ENCODE measurements at places on chromosomes 6 and 20.

GRCh38 chr20:10125757-10126156, 91.0 kb downstream of the ANKEF1 start:
- DNase-seq, result no peak

DNA sequence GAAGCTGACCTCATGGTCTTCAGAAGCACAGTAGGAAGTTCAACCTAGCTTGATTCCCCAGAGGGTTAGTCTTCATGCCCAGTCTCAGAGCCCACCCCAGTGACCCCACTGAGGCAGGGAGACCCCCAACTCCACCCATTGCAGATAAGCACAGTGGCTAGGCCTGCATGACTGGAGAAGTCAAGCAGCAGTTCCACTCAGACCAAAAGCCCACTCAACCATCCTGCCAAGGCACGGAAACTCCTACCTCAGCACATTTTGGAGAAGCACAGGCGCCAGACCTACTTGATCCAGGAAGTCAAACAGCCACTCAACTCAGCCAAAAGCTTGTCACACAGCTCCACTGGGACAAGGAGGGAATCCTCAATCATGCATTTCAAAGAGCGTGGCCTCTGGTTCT, 78.4 kb upstream of the HTR1E start:
- DNase-seq, result no peak

- no peak for DNase-seq
These were observed 63.9 kb downstream of the PTPN1 start for GRCh38 chr20:50574108-50574507.

- peak; percentile 66 for DNase-seq
These were observed 4.8 kb downstream of the HELZ2 start for GRCh38 chr20:63568986-63569949.

GRCh38 chr6:19723545-19723944, 113.6 kb upstream of the ID4 start:
- no peak for DNase-seq

GRCh38 chr20:35065181-35065580, 27.4 kb downstream of the TRPC4AP start:
- DNase-seq, result no peak

DNA sequence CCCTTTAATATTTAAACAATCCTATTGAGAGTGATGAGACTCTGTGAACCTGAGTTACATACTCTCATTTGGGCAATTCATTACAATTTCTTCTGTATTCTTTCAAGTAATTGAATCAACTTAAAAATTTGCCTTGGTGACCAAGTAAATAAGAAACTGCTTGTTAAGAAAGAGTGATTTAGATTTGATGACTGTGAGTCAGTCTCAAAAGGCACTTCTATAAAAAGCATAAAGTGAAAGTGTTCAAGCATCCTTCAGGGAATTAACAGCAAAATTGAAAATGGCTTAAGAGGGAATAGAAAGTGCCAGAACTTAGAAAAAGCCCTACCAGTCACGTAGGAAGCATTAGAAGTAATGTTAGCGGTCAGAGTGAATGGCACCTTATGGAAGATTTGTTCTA, 654.7 kb downstream of the EPM2A start:
- DNase-seq, result no peak

GRCh38 chr6:158752613-158753012, 66.6 kb downstream of the EZR start:
- peak; percentile 34 for DNase-seq

GRCh38 chr6:104728448-104728847, 131.3 kb downstream of the HACE1 start:
- DNase-seq, result no peak

DNA sequence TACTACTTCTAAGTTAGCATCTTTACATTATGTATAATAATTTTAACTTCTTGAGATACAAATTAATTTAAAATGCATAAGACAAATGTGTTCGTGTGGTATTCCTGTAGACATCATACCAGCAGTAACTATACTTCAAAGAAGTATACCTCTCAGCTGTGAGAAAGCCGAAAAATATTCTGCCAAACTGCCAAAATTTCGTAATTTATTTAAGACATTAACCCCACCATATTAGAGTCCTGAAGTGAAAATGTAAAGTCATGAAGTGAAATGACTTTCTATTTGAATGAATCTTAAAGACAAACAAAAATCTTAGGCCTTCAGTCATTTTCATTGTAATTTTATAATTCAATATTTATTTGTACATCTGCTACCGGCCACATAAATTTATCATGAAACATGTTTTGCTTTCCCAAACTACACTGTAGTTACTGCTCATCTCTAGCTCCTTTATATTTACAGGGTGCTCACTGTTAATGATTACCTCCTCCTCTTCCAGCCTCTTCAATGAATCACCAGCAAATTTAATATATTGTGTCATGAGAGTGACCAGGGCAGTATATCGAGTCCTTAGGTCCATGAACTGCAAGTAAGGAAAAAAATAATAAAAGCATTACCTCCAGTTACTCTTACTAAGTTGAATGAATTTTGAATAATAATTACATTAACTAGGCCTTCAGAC, 18.5 kb downstream of the DST start:
- DNase-seq, result no peak

GRCh38 chr20:51938559-51939258, 136.4 kb upstream of the SALL4 start:
- DNase-seq, result no peak

GRCh38 chr6:83590416-83590815, 78.1 kb downstream of the PRSS35 start:
- DNase-seq, result no peak

GRCh38 chr6:129267028-129267427, 384.1 kb downstream of the LAMA2 start:
- no peak for DNase-seq

GRCh38 chr20:4083098-4083865, 67.9 kb upstream of the RNF24 start:
- DNase-seq, result no peak

All from SHP77 (cell line).